Stimulated activated CD4-positive, alpha-beta T cell treated with anti-CD3 and anti-CD28 coated beads, Interleukin-15, amount 100 ng/mL, for 48 hours (primary cell): ENCODE measurements at places on chromosomes 7 and 10.

GRCh38 chr7:115368998-115369397, 447.1 kb downstream of the MDFIC start:
- DNase-seq, result no peak

- DNase-seq, result no peak
Observed at GRCh38 chr10:98517672-98518071, 70.9 kb upstream of the HPS1 start.

DNA sequence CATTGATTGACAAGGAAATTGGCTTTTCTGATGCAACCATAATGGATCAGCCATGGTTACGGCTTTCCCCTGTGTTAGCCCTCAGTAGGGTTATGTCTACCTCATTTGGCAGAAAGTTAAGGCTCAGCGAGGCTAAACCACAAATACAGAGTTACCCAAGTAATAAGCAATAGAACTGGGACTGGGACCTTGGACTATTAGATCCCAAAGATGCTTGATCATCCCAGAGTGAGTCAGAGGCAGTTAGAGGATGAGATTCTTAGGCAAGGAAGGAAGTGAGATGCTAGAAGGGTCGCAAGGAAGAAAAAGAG, 401.4 kb downstream of the TNS3 start:
- DNase-seq, result no peak

- DNase-seq, result peak; percentile 13
Observed at GRCh38 chr10:119608316-119609155, 11.8 kb upstream of the TIAL1 start.

- no peak for DNase-seq
Observed at GRCh38 chr7:83414947-83415346, 234.0 kb downstream of the SEMA3E start.

GRCh38 chr10:129108378-129108777, 358.7 kb upstream of the MGMT start:
- DNase-seq, result no peak

DNA sequence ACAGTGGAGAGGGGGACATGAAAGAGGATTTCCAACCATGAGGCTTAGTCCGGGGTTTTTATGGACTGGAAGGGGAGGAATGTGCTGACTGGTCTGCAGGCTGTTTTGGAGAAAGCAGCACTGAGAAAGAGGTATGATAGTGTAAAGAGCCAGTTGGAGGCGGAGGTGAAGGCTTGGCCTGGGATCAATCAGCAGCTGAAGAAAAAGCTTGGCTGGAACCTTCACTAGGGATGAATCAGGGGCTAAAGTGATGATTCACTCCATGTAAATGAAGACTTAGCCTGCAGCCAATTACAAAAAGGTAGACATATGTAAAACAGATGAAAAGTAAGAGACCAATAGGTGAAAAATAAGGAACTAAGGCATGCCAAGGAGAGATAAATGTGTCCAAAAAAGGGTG, 1382.6 kb downstream of the GATA3 start:
- DNase-seq, result no peak

GRCh38 chr10:70651661-70652060, 20.6 kb upstream of the ADAMTS14 start:
- DNase-seq, result no peak

GRCh38 chr10:5609952-5610616, 56.3 kb downstream of the ASB13 start:
- no peak for DNase-seq

DNA sequence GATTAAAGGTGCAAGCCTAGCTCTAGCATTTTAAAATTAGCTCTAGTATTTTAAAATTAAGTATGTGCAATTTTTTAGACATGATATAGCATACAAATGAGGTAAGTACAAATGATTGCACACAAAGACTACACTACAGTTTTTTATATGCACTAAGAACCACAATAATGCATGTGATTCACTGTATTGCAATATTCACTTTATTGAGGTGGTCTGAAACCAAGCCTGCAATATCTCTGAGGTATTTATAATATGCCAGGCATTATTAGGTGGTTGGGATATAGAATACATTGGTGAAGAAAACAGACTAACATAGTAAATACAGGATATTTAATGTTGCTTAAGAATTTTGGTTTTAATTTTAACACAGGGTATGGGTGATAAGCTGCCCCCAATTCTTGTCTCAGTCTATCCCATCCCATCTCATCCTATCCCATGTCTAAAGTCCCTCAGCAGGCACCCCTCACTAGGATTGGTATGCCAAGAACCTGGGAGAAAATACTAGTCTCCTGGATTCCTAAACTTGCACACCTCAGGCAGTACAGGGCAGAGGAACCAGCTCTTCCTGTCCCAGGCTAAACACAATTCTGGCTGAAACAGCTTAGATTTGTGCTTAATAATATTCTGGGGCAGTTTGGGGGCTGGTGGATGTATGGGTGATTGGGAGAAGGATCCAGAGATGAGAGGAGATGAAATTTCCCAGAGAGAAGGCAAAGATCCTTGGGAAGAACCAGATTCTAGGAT, 90.4 kb downstream of the HIPK2 start:
- no peak for DNase-seq

- no peak for DNase-seq
Observed at GRCh38 chr7:139976838-139977656, 85.7 kb downstream of the PARP12 start.

DNA sequence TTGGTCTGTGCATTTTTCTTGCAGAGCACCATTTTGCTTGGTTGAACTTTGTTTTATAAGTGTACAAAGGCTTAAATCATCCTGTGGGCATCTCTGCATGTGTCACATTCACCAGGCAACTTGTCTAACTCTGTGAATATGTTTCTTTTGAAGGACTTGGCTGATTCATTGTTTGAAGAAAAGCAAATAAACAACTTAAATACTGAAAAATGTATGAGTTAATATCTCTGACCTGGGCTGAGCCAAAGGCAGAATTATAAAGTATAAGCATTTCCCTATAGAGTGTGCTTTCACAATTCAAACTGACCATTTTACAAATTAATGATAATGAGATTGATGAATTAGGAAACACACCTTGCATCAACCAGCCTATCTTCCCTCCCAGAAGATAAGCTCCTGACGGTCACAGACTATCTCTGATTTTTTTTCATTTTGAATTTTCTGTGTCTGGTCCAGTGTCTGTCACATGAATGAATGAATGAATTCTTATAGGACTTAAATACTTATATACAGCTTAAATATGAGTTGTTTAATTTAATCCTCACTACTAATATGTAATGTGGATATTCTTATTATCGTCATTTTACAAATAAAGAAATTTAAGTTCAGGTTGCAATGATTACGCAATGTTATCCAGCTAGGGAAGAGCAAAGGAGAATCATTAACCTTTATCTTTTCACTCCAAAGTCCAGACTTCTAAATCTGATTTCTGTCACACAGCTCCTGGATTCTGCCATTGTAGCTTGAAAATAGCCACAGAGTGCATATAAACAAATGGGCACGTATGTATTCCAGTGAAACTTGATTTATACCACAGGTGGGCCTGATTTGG, 182.0 kb upstream of the PHYHIPL start:
- no peak for DNase-seq

- no peak for DNase-seq
Observed at GRCh38 chr10:1491901-1492300, 245.4 kb downstream of the ADARB2 start.
